ENCODE measurements at places on chromosomes 1 and 21.

GRCh38 chr1:59674595-59674994 lies 140.2 kb upstream of the HOOK1 start:
- no peak for DNase-seq

GRCh38 chr1:223760833-223761232 lies 48.5 kb downstream of the CAPN2 start:
- no peak for DNase-seq

DNA sequence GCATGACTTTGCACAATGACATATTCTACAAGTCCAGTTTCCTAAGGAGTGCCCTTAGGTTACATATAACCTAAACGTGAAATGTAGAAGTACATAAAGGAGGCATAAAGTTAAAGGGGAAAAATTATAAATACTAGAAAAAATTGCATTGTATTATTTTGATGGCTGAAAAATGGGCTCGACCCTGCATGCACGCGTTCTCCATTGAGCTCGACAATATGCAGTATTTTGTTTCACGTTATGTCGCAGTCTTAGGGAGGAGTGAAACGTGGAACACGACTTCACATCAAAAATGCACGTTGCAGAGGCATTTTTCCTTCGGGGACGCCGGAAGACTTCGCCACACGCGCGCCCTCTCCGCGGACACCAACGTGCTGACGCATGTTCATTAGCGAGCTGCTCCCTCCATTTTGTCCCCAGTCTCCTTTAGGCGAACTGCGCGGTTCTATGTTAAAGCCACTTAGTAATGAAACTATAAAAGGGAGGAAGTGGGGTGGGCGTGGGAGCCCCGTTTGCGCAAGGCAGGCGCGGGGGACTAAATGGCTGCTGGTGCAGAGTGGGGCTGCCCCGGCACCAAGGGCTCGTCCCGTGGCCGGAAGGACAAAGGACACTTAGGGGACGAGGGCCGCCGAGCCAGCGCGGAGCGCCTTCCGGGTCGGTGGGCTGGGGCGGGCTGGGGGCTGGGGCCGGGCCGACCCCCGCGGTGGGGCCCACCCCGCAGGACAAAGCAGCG lies 749 bp upstream of the COX20 start:
- DNase-seq, result peak; percentile 91

- DNase-seq, result no peak
Observed at GRCh38 chr1:36425791-36426190, 24.5 kb downstream of the OSCP1 start.

GRCh38 chr1:209627027-209627731 lies 25.0 kb downstream of the LAMB3 start:
- no peak for DNase-seq

DNA sequence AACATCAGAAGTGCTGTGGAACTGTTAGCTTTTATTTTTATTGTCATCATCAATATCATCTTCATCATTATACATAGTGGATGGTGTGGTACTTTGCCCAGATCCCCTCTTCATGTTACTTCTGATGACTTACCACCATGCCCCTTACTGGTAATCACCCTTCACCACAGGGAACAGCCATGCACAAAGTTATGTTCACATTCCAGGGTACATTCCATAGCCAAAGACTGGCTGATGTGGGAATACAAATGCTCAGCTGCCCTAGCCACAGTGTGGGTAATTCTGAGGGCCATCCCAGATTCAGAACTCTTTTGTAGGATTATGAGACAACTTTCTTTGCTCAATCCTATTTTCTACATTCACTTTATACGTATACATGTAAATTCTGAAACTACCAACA lies 691.3 kb upstream of the CXADR start:
- no peak for DNase-seq

DNA sequence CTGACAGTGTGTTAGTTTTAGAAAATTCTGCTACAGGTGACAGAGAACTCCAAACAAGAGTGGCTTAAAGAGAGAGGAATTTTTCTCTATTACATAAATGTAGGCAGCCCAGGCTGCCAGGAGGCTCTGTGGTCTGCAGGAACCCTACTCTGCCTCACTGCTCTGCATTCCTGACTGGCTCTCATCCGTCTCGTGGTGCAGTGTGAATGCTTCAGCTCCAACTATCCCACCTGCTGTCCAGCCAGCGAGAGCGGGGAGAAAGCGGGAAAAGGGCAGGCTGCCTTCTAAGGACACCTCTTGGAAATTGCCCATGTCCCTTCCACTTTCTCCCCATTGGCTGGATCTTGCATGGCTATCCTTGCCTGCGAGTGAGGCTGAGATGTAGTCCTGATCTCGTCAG lies 131.3 kb downstream of the PEX14 start:
- no peak for DNase-seq

- DNase-seq, result no peak
Observed at GRCh38 chr1:162026881-162027280, 3.2 kb upstream of the OLFML2B start.

DNA sequence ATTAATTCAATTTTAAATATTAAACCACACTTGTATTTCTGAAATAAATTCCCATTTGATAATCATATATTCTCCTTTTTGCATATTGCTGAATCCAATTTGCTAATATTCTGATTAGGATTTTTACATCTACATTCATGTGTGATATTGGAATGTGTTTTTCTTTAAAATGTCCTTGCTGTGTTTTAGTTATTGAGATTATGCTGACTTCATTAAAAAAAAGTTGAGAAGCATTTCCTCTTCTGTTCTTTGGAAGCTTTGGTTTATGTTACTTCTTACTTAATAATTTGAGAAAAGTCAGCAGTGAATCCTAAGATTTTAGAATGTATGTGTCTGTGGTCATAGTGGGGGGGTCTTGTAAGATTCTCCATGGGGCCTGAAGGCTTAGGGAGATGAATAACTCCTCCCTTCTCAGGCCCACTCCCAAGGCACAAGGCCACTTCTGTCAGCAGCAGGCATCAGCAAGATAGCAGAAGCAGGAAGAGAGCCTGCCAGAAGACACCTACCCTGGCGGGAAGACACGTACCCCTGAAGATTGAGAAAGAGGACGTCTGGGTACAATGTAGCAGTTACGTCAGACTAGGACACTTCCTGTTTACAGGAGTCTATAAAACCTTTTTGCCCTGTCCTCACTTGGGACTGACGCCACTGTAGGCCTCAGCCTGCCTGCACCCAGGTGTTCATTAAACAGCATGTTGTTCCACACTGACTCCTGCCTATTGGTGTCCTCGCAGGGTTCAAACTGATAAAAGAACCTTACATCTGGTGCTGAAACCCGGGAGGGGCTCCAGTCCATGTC lies 56.9 kb downstream of the ODF2L start:
- DNase-seq, result no peak

- no peak for DNase-seq
Observed at GRCh38 chr1:11357276-11357675, 84.3 kb downstream of the UBIAD1 start.

Measured in CD4-positive, alpha-beta T cell treated with Interleukin-15 for 4 hours (primary cell).